Activated T-cell treated with anti-CD3 and anti-CD28 coated beads, Interleukin-2, amount 50 U/mL, for 24 hours (primary cell): ENCODE measurements at places on chromosomes 5 and 9.

- H3K36me3 ChIP-seq = no peaks in the 10 kb centered on the region
- DNase-seq = no peak
- H3K4me3 ChIP-seq = no peak overlapping the region
- no peak overlapping the region for H3K27ac ChIP-seq
- no peaks in the 10 kb centered on the region for H3K27me3 ChIP-seq
These were observed 400.5 kb downstream of the ARRDC3 start for GRCh38 chr5:90982576-90982975.

DNA sequence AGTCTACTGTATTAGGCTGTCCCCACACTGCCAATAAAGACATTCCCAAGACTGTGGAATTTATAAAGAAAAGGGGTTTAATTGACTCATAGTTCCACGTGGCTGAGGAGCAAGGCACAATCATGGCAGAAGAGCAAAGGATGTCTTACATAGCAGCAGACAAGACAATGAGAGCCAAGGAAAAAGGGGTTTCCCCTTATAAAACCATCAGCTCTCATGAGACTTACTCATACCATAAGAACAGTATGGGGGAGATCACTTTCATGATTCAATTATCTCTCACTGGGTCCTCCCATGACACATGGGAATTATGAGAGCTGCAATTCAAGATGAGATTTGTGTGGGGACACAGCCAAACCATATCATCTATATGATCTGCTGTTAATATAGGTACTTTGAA, 14.8 kb upstream of the FSTL4 start:
- no peak overlapping the region for H3K27ac ChIP-seq
- H3K27me3 ChIP-seq = peaks cover 54% of the 10 kb centered on the region
- peaks cover 10% of the 10 kb centered on the region for H3K4me1 ChIP-seq
- H3K36me3 ChIP-seq = no peaks in the 10 kb centered on the region

- no peak overlapping the region for H3K4me3 ChIP-seq
- peaks cover 7% of the 10 kb centered on the region for H3K27me3 ChIP-seq
- H3K36me3 ChIP-seq = no peaks in the 10 kb centered on the region
- H3K27ac ChIP-seq = no peak overlapping the region
- no peaks in the 10 kb centered on the region for H3K4me1 ChIP-seq
These were observed 48.5 kb upstream of the DAB2 start for GRCh38 chr5:39473156-39473775.

- peaks cover 19% of the 10 kb centered on the region for H3K4me1 ChIP-seq
- DNase-seq = no peak
- peaks cover 79% of the 10 kb centered on the region for H3K36me3 ChIP-seq
- peak overlapping the region; percentile 67 for H3K27ac ChIP-seq
- no peaks in the 10 kb centered on the region for H3K27me3 ChIP-seq
These were observed 141.8 kb downstream of the DOCK2 start for GRCh38 chr5:169778622-169779596.

- H3K27ac ChIP-seq = no peak overlapping the region
- H3K27me3 ChIP-seq = no peaks in the 10 kb centered on the region
- no peak for DNase-seq
- H3K36me3 ChIP-seq = peaks cover 7% of the 10 kb centered on the region
- H3K4me1 ChIP-seq = no peaks in the 10 kb centered on the region
These were observed 7.6 kb upstream of the KCNV2 start for GRCh38 chr9:2709645-2710101.

DNA sequence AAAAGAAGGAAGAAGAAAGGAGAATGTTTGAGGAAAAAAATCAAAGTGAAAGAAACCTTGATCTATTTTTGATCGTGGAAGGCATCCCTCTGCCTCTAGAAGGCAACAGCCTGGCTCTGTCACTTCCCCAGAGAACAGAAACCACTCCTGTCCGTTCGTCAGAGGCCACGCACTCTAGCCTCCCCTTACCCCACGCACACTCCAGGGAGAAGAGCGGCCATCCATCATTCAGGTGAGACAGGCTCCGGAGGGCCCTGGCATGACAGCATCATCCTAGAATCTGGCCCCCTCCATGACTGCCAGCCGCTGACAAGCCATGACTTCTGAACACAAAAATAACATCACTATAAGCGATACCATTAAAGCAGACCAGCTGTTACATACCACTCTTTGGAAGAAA, 135.8 kb downstream of the ROR2 start:
- no peaks in the 10 kb centered on the region for H3K4me1 ChIP-seq
- H3K4me3 ChIP-seq = no peak overlapping the region
- no peak overlapping the region for H3K27ac ChIP-seq

- peak overlapping the region; percentile 32 for H3K4me3 ChIP-seq
- peak; percentile 56 for DNase-seq
- H3K4me1 ChIP-seq = peaks cover 11% of the 10 kb centered on the region
- no peak overlapping the region for H3K27ac ChIP-seq
These were observed 42.8 kb downstream of the NEURL1B start for GRCh38 chr5:172683645-172684471.

- H3K36me3 ChIP-seq = no peaks in the 10 kb centered on the region
- H3K27me3 ChIP-seq = no peaks in the 10 kb centered on the region
- no peak overlapping the region for H3K4me3 ChIP-seq
These were observed 78.2 kb downstream of the GCNT1 start for GRCh38 chr9:76537150-76537646.

- H3K4me1 ChIP-seq = peaks cover 14% of the 10 kb centered on the region
- DNase-seq = no peak
- no peak overlapping the region for H3K27ac ChIP-seq
- H3K27me3 ChIP-seq = no peaks in the 10 kb centered on the region
These were observed 168.7 kb downstream of the TTC39B start for GRCh38 chr9:15138357-15138686.

DNA sequence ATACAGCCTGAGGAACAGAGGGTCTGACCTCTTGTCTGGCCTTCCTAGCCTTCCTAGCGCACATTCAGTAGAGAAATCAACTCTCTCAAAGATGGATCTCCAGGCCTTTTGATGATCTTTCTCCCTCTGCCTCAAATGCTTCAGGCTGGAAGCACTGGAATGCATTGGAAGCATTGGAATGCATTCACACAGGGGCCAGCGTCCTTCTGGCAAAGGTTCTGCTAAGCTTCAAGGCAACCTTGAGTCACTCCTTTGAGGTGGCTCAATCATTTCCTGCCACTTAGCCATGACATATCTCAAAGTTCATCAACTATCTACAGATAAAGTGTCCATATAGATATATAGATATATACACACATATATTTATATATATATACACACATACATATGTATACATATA, 42.9 kb downstream of the OR2K2 start:
- H3K27ac ChIP-seq = no peak overlapping the region
- DNase-seq = no peak
- H3K4me1 ChIP-seq = peaks cover 9% of the 10 kb centered on the region
- H3K36me3 ChIP-seq = no peaks in the 10 kb centered on the region

DNA sequence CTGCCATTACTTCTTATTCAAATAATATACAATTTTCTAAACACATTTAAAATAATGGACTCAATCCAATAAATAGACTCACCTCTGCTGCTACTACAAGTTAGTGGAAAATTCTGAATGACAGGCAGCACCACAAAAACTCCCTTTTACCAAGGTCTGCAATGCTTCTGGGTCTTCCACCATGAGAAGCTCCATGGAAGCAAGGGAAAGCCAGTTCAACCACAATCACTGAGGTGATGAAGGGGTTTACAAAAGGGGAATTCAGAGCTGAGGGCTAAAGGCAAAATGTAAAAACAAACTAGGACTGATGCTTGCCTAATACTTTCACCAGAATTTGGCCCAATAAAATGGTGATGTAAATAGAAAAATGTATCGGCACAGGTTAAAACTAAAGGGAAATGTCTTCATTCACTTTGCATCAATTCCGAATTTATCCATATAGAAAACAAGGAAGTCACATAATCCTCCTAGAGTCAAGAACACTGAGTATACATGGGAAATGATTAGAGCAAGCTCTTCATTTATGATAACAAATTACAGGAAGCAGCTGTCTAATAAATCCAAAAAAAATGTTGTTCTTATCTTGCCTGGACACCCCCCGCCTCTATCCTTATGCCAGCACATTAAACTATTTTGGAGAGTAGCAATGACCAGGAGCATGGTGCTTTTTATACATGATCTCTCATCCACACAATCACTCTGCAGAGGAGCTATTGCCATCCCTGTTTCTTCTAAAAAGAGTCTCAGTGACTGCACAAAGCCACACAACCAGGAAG, 66.3 kb upstream of the NFIB start:
- peaks cover 8% of the 10 kb centered on the region for H3K27me3 ChIP-seq
- H3K4me3 ChIP-seq = no peak overlapping the region
- DNase-seq = no peak
- no peaks in the 10 kb centered on the region for H3K4me1 ChIP-seq

DNA sequence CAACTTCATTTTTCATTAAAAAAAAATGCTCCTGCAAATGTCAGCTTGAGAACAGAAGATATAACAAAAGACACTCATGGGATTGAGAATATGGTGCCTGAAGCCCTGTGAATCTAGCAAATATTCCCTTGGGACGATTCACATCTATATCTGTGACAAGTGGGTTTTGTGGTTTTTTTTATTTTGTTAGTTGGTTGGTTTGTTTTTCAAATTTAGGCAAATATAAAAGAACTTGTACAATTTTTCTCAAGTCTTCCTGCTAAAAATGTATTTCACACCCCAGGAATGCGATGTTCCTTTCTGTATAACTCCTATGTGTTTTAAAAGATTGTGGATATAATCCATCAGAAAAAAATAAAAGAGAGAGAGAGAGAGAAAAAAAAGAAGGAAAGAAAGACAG, 1061.8 kb upstream of the ARRDC3 start:
- H3K4me1 ChIP-seq = no peaks in the 10 kb centered on the region
- no peak overlapping the region for H3K27ac ChIP-seq
- no peaks in the 10 kb centered on the region for H3K36me3 ChIP-seq
- DNase-seq = no peak
- H3K4me3 ChIP-seq = no peak overlapping the region
- H3K27me3 ChIP-seq = no peaks in the 10 kb centered on the region

DNA sequence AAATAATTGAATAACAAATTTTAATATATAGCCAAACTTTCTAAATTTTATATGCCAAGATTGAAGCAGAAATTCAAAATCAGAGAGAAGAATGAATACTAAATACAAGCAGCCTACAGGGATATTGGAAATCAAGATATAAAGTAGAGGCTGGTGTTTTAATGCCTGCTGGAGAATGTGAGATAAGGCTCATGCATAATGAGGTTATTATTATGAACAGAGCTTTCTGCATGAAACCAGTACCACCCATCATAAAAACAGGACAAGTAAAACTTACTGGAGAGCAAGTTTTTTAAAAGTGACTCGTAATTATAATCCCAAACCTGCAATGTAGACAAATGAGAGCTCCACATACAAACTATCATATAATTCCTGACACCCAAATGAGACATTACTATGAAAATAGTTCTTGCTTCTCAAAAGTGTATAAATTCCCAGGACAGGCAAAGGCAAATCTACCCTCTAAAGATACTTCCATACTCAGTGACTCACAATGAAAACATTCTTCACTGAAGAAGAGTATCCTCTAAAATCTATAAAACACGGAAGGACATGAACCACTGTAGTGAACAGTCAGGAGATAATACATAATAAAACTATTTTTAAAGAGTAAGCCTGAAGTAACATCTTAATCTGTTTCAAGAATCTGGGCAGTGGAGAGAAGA, 532.0 kb upstream of the GRAMD2B start:
- no peak overlapping the region for H3K27ac ChIP-seq
- H3K4me3 ChIP-seq = no peak overlapping the region
- H3K4me1 ChIP-seq = no peaks in the 10 kb centered on the region
- H3K27me3 ChIP-seq = no peaks in the 10 kb centered on the region
- no peaks in the 10 kb centered on the region for H3K36me3 ChIP-seq
- DNase-seq = no peak

GRCh38 chr9:120630333-120630732, 50.4 kb upstream of the CDK5RAP2 start:
- DNase-seq = no peak
- H3K27me3 ChIP-seq = no peaks in the 10 kb centered on the region
- H3K4me1 ChIP-seq = peaks cover 7% of the 10 kb centered on the region
- H3K4me3 ChIP-seq = no peak overlapping the region
- H3K36me3 ChIP-seq = peaks cover 6% of the 10 kb centered on the region

DNA sequence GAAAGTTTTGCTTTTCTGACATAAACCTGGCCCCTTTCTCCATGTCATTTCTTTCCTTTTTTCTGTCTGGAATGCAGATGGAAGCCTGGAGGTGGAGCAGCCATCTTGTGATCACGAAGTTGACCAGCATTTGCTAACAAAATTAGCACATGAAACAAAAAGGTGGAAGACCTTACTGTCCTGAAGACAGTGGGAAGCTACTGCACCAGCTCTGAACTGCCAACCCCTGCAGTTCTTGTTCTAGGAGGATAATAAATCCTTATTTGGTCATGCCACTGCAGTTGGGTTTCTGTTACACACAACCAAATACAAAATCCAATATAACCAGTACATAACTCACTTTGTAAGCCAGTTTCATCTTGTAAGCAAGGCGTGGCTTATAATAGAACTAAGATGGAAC, 249.4 kb upstream of the TBCA start:
- peaks cover 19% of the 10 kb centered on the region for H3K36me3 ChIP-seq
- no peak overlapping the region for H3K27ac ChIP-seq
- H3K27me3 ChIP-seq = no peaks in the 10 kb centered on the region
- no peaks in the 10 kb centered on the region for H3K4me1 ChIP-seq
- no peak for DNase-seq

DNA sequence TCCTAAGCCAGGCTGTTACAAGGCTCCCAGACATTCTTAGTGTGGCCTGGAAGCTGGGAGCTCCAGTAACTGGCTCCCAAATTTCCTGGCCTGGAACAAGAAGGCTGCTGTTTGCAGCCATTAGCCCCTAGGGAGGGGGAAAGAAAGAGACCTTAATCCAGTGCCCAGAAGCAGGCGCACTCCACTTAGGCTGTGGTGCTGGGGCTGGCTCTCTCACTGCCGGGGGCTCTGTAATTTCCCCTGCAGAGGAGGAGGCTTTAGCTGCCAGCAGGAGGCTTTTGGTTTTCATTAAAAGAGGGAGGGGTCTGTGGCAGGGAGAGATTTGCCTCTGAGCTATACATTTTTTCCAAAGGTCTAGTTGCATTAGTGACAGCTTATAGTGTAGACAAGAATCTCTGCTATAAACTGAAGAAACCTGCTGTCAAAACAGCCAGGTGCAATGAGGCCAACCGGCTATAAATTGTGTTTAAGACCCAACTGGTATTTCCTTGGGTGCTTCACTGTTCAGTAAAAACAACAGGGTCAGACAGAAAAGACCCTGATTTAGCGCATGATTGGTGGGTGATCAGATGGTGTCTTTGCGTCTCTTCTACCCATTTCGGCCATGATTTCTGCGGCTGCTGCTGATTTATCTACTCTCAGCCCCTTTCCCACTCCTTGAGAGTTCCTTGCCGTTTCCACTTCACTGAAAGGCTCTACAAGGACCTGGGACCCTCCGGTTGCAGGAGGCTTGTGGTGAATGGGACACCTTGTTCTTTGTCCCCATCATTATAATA, 254.6 kb downstream of the AOPEP start:
- peaks cover 3% of the 10 kb centered on the region for H3K36me3 ChIP-seq
- H3K4me1 ChIP-seq = peaks cover 18% of the 10 kb centered on the region
- no peak for DNase-seq
- H3K27me3 ChIP-seq = no peaks in the 10 kb centered on the region
- no peak overlapping the region for H3K4me3 ChIP-seq

DNA sequence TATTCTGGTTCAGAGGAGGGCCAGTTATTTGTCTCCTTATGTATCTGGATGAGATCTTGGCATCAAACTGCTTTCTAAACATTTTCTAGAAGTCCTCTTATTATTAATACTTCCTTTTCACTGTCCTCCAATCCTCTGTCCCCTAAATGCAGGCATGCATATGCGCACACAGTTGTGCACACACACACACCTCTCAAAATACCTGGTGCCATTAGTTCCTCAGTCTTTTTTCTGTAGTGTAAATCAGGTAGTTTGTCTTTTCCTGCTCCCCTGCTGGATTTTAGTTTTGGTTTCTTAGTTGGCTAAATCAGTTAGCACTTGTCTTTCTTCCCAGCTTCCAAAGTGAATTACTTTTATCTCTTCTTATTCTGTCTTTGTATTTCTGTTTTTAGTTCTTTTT, 55.8 kb upstream of the LRRC70 start:
- H3K36me3 ChIP-seq = peaks cover 79% of the 10 kb centered on the region
- H3K27me3 ChIP-seq = no peaks in the 10 kb centered on the region
- H3K4me1 ChIP-seq = peaks cover 4% of the 10 kb centered on the region
- peak overlapping the region; percentile 48 for H3K27ac ChIP-seq
- DNase-seq = no peak
